ENCODE measurements at places on chromosomes 7 and 10.

GRCh38 chr7:96100737-96101136 lies 221.2 kb downstream of the SLC25A13 start:
- DNase-seq, result no peak

- DNase-seq, result no peak
These were observed 38.1 kb downstream of the KIAA1549 start for GRCh38 chr7:138943061-138943460.

GRCh38 chr10:92530421-92530820 lies 43.5 kb downstream of the IDE start:
- no peak for DNase-seq

DNA sequence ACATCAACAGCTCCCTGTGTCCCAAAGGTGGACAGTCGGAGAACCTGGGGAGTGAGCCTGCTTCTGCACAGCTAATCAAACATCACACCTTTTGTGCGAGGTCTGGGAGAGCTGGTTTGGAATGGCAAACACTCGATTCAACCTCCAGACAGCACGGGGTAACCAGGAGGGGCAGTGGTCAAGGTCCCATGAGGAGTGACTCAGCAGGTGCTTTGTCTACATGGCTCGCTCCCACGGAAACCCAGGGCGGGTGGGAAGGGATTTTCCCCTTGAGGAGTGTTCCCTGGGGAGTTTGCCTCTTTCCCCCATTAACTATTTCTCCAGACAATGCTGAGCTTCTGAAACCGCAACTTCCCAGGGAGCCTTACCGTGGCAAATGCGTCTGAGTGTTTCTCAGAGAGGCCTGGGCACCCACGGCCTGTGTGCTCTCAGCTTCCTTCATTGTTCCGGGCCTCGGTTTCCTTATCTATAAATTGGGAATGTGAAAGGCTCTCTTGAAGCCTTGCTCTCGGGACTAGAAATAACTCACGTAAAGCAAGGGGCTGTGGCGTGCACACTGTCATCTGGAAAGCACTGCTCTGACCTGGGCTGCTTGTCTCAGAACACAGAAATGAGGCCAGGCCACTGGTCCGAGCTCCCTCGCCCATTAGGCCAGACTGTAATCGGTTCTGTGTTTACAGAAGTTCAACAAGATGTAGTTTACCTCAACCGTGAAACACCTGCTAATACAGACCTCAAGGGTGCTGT lies 14.0 kb upstream of the GTPBP4 start:
- DNase-seq, result no peak

- no peak for DNase-seq
These were observed 42.2 kb upstream of the BMPER start for GRCh38 chr7:33862946-33863814.

GRCh38 chr10:49539320-49539885 lies 482 bp upstream of the ERCC6 start:
- peak; percentile 0 for DNase-seq

DNA sequence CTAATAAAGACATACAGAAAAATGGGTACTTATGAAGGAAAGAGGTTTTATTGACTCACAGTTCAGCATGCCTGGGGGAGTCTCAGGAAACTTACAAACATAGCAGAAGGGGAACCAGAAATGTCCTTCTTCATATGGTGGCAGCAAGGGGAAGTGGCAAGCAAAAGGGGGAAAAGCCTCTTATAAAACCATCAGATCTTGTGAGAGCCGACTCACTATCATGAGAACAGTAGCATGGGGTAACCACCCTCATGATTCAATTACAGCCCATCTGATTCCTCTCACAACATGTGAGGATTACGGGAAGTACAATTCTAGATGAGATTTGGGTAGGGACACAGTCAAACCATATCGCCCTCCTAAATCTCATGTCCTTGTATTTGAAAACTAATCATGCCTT lies 1305.4 kb upstream of the SORCS1 start:
- no peak for DNase-seq

- DNase-seq, result peak; percentile 9
These were observed 11.7 kb downstream of the CASP2 start for GRCh38 chr7:143299840-143300239.

- no peak for DNase-seq
These were observed 18.6 kb upstream of the HK1 start for GRCh38 chr10:69259547-69260243.

- DNase-seq, result no peak
These were observed 15.0 kb downstream of the ASB13 start for GRCh38 chr10:5651388-5651764.

DNA sequence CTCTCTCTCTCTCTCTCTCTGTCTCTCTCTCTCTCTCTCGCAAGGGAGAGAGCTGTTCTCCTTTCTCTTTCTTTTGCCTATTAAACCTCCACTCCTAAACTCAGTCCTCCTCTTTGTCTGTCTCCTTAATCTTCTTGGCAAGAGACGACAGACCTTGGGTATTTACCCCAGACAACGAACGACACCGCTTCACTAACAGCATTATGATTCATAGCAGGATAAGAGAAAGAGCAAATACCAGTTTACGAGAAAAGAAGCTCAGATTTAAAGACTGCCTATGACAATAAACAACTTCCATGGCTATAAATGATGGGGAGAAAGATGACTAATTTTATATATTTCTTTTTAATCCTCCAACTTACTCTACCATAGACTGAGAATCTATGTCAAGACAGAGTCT lies 1396.5 kb upstream of the CELF2 start:
- DNase-seq, result no peak

- DNase-seq, result no peak
These were observed 11.8 kb upstream of the PON2 start for GRCh38 chr7:95446618-95447017.

- DNase-seq, result no peak
These were observed 633.2 kb downstream of the TNS3 start for GRCh38 chr7:46948716-46949115.

DNA sequence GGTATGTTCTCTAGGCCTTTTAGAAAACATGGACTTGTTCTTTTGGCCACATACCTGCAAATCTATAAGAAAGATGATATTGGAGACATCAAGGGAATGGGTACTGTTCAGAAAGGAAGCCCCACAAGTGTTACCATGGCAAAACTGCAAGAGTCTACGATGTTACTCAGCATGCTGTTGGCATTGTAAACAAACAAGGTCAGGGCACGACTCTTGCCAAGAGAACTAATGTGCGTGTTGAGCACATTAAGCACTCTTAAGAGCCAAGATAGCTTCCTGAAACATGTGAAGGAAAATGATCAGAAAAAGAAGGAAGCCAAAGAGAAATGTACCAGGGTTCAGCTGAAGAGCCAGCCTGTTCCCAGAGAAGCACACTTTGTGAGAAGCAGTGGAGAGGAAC lies 37.1 kb downstream of the SDK1 start:
- no peak for DNase-seq

GRCh38 chr7:17988141-17988540 lies 39.5 kb downstream of the PRPS1L1 start:
- DNase-seq, result no peak

- DNase-seq, result no peak
These were observed 39.0 kb upstream of the ZMIZ1 start for GRCh38 chr10:79029478-79030390.

- no peak for DNase-seq
These were observed 132.6 kb downstream of the INSYN2A start for GRCh38 chr10:127063762-127064161.

- no peak for DNase-seq
These were observed 11.4 kb upstream of the ZKSCAN1 start for GRCh38 chr7:100003711-100004661.

DNA sequence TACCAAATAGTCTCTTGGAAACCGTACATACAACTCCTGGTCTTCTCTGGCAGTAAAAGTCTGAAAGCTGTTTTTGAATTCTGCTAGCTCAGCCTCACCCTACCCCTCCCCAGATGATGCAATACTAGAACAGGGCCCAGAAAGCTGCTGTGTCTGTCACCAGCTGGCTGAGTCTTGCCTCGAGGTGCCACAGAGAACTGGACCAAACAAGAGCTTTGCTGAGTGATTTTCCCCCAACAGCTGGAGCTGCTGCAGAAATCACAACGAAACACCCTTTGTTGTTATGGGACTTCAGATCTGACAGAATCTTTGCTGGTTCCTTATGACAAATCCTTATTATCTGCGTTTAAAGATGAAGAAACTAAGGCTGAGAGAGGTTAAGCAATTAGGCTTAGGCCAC lies 134.1 kb downstream of the SPAG6 start:
- DNase-seq, result no peak

GRCh38 chr7:143846692-143847091 lies 55.3 kb downstream of the TCAF1 start:
- DNase-seq, result no peak

- no peak for DNase-seq
These were observed 19.5 kb downstream of the DNAH11 start for GRCh38 chr7:21562385-21562784.

GRCh38 chr7:1262441-1262840 lies 29.8 kb downstream of the UNCX start:
- no peak for DNase-seq

DNA sequence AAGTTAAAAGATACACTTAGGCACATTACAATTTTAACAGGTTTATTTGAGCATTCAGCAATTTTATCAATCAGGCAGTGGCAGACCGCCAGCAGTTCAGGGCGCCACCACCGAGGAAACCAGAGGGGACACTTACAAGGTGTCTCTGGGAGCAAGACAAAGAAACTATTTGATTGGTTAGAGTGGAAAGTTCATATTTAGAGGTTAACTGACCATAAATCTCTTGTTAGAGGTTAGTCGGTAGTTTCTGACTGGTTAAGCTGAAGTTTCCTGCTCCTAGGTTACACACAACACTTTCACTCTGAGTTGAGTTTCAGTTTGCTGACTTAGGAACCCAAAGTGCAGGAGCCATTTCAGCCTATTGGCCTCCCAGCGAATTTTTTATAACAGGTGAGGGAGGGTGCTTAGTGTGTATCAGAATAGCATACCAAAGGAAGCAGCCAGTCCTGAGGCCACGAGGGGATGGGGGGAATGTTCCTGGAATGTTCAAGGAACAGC lies 10.8 kb upstream of the PVRIG start:
- no peak for DNase-seq

DNA sequence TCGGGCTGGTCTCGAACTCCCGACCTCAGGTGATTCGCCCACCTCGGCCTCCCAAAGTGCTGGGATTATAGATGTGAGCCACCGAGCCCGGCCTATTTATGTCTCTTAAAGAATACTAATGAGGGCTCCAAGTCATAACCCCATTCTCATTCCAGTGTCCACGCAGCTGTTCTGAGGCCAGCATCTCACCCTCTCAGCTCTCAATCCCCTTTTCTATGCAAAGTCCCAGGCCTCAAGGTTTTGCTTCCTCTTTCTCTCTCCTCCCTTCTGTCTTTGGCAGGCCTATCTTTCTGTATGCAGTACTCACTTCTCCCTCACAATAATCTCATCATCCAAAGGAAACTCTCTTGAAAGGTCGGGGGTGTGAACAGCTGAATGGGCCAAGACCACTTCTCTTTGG lies 28.0 kb upstream of the VSIR start:
- DNase-seq, result no peak

- no peak for DNase-seq
These were observed 92.1 kb downstream of the CH25H start for GRCh38 chr10:89114846-89115625.

DNA sequence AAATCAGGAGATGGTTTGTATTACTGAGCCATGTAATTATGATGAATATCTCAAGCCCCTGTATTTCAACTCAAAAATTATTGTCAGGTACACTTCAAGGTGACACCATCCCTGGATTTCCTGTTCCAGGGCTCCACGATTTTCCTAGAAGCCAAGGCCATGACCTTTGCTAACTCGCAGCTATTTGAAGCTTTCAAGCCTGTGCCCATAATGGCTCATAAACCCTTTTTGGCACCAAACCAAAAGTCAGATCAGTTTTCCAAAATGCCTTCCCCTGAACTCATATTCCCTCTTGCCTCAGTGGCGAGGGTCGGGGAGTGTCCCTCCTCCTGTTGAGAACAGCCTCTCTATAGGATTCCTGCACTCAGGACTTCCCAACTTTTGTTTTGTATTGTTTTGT lies 70.8 kb downstream of the HIP1 start:
- no peak for DNase-seq

- peak; percentile 15 for DNase-seq
These were observed 4.3 kb upstream of the KCNMA1 start for GRCh38 chr10:77641788-77642397.

DNA sequence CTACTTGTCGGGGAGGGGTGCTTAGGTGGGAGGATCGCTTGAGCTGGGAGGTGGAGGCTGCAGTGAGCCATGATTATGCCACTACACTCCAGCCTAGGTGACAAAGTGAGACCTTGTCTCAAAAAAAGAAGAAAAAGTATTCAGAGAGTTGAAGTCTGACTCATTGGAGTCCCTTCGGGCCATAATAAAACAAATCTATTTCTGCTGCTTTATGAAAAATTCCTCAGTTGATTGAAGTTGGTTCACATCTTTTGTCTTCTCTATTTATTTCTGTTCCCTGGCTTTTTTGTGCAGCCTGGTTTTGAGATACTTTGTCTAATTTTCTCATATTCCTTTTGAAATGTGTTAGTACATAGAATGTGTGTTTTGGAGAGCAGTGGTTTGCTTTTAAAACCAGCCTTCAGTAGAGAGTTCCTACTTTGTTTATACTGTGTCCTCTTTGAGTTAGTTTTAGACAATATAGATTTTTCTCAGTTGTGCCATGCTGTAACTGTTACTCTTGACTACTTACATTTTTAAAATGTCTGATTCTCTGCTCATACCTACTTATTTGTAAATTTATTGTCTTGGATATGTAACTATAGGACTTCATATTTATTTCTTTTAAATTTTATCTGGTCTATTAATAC lies 36.7 kb downstream of the LUC7L2 start:
- no peak for DNase-seq

DNA sequence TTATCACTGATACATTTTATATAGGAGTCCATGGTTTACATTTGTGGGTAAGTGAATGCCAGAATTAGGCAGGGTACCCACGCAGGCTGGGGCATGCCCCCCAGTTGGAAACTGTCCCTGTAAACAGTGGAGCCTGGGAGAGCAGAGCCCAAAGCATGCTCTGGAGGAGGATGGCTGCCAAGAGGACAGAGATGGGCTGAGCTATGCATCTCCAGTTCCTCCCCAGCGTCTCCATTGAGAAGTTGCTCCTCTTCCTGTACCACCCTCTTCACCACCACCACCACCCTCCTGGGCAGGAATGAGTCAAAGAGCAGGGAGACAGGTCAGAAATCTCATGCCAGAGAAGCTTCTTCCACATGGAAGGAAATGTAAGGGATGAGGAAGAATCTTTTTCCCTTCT lies 67.7 kb upstream of the KMT2E start:
- DNase-seq, result no peak

DNA sequence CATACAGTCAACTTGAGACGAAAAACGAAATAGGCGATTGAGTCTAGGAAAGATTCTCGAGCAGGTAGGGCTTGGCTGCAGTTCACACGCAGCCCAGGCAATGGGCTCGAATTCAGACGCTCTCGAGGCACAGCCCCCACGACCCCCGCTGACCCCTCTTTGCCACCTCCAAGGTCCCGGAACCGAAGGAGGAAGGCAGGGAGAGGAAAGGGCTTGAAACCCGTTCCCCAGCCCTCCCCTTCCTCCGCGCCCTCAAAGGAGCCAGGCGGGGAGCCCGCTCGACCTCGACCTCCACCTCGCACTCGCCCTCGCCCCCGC lies 441 bp downstream of the CCDC186 start:
- DNase-seq, result no peak

- DNase-seq, result no peak
These were observed 149.2 kb downstream of the RAMP3 start for GRCh38 chr7:45306752-45307305.

- no peak for DNase-seq
These were observed 24.1 kb downstream of the MNX1 start for GRCh38 chr7:156986378-156986777.
